C1 segment of cervical spinal cord (tissue), 14 donors: ENCODE measurements at places on chromosomes 4 and X.

DNA sequence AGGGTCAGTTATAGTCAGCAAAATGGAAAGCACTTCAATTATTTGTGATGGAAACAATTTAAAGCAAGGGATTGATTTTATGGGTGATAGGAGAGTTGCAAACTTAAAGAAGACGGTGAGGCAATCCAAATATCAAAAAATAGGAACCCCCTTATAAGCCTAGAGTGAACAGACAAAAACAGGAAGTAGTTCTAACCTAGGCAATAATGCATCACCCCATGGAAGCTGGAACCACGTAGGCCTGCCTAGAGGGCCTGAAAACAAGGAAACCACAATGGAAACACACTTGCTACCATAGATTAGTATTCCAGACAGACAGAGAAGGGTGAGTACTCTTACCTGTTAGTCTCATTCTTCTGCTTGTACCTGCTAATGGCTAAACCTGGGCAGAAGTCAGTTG is 13.5 kb upstream of the GK2 start:
- DNase-seq, result no peak

DNA sequence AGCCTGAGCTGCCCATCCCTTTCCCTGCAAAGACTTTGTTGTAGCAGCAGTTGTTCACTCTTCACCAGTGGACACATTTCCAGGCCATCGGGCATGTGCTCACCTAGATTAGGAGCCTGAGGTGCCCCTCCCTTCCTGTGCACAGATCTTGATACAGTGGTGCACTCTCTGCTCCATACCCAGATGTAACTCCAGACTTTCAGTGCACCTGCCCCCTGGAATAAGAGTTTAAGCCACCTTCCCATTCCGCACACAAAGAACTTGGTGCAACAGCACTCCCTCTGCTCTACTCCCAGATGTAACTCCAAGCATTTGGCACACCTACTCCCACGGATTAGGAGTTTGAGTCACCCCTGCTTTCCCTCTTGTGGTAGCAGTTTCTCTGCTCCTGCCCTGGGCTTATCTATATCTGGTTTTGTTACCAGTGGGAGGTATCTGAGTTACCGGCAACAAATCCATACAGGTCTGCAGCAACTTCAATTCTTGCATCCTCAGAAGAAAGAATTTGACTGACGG is 36.0 kb upstream of the PLK4 start:
- DNase-seq, result no peak

DNA sequence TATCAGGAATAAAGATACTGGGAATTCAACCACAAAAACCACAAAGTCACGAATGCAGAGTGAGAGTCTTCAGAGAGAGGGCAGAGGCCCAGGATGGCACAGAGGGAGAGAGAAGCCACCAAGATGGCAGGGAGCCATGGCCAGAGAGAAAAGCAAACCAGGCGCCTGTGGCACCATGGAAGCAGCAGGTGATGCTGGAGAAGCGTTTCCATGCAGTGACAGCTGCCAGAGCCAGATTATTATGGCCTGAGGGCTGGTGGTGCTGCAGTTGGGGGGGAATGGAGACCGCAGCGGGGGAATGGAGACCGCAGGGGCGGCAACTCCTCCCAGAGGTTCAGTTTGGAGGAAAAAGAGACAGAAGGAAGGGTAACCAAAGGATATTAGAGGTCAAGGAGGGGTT is 5.8 kb downstream of the TAFAZZIN start:
- DNase-seq, result no peak

DNA sequence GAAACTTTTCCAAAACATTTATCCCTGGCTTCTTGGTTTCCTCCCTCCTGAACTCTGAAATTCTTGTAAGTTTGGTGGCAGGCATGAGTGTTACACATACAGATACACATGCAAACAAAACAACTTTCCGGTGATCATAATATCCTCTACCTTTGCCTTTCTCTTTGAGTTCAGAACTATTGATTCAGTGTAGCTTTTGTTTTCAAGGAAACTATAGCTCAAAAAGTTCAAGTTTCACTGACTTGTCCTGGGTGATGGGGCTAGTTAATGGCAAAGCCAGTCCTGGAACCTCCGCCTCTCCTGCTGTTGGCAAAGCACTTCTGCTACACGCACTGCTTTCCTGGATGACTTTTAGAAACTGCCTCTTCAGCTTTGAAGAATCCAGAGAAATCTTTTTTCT is 177.3 kb upstream of the FAT1 start:
- DNase-seq, result no peak

DNA sequence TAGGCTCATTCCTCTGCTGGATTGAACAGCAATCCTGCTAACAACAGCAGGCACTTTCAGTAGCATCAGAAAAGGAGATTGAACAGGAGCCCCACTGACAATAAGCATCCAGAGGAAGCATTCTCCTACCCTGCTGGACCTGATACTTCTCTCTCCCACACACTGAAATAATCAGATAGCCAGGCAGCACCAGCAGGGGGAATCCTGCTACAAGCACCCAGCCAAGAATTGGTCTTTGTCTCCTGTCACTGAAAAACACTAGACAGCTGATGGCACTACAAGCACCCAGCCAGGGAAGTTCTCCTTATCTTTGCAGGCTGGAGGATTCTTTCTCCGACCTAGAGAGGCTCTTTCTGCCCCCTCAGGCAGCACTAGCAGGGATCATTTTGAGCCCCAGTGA is 444.3 kb upstream of the GRIA3 start:
- DNase-seq, result no peak

GRCh38 chrX:44244008-44244407 is 99.5 kb downstream of the EFHC2 start:
- DNase-seq, result no peak

DNA sequence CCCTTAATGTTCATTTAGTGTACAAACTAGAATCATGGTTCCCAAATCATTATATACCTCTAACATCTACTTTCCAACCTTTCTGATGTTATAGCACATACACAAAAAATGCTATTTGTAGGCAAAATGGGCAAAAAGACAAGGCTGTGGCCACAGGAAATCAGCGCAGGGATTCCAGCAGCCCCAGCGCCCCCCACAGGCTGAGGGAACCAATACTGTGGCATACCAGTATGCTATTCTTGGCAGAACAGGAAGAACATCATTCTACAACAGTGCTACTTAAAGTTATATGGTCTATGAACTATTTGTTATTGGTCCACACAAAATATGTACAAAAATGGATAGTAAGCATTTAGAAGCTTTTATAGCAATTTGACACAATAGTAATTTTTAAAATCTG is 25.3 kb downstream of the STEEP1 start:
- DNase-seq, result no peak

DNA sequence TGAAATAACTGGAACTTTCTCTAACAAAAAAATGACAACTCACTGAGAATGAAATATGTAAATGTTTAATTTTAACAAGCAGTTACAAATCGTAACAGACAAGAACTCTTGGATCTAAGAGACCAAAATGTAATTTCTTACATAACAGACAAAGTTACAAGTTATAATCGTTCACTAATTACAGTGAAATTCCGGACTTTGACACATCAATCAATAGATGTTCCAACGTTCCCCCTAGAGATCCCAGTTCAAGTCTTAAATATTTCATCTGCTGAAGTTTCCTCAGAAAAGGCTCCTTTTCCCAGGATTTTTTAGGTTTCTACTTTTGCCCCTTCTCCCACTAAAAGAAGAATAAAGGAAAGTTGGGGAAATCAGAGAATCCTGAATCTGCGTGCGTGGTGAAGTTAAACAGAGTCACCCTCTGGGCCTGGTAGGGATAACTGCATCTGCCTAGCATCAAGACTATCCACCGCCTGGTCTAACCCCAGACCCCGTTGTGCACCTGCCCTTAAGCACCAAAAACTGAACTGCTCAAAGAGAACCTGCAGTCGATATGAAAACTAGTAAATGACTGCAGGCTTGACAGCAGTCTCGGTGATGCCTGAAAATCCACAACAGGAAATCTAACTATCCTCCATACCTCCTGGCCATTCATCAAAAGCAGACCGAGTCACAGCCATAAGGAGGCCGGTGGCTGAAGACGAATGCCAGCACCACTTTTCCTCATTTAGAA is 2.3 kb downstream of the IRF2 start:
- peak; percentile 61 for DNase-seq

DNA sequence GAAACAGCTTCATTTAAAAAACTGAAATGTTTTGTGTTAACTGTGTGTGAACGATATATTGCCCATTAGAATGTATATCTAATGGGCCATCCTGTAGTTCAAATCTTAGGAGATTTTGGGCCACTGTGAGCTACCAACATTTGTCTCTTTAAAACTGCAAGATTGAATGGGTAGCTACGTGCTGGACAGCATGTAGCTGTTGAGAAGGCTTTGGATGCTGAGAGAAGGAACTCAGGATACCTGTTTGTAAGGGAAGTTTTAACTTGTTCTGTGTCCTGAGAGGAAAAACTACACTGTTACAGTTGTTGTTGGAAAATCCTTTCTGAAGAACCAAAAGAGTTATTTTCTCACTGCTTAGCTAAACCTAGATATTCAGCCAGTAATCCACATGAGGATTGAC is 45.9 kb downstream of the PDLIM5 start:
- DNase-seq, result no peak

DNA sequence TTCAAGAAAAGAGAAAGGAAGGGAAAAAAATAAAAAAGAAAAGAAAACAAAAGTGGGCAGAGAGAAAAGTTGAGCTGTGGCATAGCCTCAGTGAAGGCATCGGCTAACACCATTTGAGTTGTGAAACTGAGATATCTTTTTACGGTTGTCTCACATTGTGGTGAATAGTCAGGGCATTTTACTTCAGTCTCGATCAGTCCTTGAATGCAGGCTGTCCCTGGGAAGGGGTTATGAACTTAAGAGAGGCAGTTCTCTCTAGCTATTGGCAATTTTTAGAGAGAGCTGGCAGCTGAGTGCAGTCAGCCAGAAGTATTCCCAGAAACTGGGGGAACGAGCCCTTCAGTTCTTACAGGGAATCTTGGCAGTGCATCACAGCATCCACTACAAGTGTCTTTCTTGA is 93.5 kb upstream of the SLC6A14 start:
- DNase-seq, result peak; percentile 3

GRCh38 chr4:138267835-138268234 is 25.7 kb upstream of the SLC7A11 start:
- DNase-seq, result no peak

DNA sequence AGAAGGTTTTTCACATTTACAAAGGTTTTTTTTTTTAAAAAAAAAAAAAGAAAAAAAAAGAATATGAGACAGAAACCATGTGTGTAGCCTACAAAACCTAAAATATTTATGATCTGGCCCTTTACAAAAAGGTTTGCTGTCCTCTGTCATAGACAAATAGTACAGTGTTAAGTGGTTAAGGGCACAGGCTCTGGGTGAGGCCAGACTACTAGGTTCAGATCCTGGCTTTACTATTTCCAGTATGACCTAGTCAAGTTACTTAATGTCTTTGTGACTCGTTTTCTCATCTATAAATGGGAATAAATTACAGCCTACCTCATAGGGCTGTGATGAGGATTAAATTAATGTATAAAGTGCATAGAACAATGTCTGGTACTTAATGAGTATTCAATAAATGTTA is 56.5 kb downstream of the GAB1 start:
- no peak for DNase-seq

- DNase-seq, result no peak
Observed at GRCh38 chr4:24743206-24743605, 52.2 kb upstream of the SOD3 start.

- no peak for DNase-seq
Observed at GRCh38 chr4:111961809-111962208, 183.4 kb upstream of the FAM241A start.

GRCh38 chr4:22556495-22556894 is 40.6 kb upstream of the ADGRA3 start:
- no peak for DNase-seq

DNA sequence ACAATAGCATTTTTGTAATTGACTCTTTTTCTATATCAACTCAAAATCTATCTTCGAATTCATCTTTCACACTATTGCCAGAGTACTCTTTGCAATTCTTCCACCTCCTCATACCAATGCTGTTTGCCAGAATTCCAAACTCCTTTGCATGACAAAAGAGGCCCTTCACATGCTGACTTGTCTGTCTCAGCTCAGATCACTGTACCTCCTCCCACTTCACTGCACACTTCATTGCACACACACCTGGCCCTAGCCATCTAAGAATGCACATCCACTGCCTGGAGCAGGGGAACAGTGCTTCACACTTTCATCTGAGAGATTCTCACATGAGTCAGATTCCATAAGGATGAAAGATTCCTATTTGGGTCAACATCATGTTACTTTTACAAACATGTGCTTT is 56.5 kb downstream of the PRDM5 start:
- no peak for DNase-seq

- peak; percentile 17 for DNase-seq
Observed at GRCh38 chr4:2220016-2220630, 21.8 kb downstream of the HAUS3 start.

- DNase-seq, result no peak
Observed at GRCh38 chrX:69021141-69021960, 143.9 kb downstream of the PJA1 start.

DNA sequence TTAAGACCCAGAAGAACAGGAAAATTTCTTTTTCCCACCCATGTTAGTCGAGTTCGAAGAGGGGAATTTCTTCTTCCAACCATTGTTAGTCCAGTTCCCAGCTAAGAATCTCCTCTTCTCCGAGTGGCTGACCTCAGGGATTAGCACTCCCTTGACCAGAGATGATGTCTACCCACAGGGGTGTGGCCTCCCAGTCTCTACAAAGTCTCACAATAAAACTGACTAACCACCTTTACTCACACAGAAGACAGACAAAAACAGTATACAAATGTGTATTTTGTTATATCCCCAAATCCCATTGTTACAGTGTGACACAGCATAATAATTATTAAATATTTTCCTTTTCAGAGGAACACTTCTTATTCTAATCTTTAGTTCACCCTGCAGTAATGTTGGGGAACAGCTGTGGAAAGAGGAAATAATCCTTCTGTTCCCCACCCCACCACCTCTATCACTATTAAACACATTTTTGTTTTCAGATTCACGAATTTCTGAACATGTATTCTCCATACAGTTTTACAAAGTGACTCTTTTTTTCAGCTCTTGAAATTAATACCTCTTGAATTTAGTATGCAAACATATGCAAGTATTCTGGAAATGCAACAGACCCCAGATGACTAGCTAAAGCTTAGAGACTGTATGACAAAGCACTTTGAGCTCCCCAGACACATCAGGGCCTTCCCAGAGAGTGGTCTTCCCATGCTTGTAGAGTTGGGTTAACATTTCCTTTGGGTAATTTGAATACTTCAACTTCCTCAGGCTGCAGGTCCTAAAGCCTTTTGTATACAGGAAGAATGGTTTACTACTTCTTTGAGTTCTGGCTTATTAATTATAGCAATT is 62.5 kb upstream of the NFKB1 start:
- DNase-seq, result no peak

GRCh38 chrX:147550217-147550616 is 361.5 kb upstream of the FMR1 start:
- DNase-seq, result no peak

GRCh38 chrX:140501940-140502468 is 2.9 kb downstream of the SOX3 start:
- no peak for DNase-seq

- DNase-seq, result no peak
Observed at GRCh38 chr4:33649015-33649414, 2595.3 kb downstream of the ARAP2 start.

DNA sequence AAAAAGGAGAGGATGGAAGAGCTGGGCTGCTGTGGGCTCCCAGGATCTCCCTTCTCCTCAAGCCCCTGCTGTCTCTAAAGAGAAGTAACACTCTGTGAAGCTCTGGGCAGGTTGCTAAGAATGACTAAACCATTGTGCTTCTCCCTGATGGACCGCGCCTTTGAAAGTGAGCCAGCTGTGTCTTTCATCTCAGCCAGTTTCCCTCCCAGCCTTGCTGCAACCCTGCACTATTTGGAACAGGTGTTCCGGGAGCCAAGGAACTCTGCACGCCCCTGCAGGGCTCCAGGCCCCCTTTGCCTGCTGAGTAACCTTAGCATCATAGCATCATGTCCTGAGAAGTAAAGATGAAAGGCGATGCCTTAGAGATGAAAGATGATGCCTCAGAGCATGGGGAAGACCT is 39.7 kb downstream of the SMIM20 start:
- DNase-seq, result no peak
